Memory B cell (primary cell): ENCODE measurements at places on chromosomes 16 and 17.
A peak's percentile ranks its signal among the peaks of the same experiment; 100 is the strongest.

DNA sequence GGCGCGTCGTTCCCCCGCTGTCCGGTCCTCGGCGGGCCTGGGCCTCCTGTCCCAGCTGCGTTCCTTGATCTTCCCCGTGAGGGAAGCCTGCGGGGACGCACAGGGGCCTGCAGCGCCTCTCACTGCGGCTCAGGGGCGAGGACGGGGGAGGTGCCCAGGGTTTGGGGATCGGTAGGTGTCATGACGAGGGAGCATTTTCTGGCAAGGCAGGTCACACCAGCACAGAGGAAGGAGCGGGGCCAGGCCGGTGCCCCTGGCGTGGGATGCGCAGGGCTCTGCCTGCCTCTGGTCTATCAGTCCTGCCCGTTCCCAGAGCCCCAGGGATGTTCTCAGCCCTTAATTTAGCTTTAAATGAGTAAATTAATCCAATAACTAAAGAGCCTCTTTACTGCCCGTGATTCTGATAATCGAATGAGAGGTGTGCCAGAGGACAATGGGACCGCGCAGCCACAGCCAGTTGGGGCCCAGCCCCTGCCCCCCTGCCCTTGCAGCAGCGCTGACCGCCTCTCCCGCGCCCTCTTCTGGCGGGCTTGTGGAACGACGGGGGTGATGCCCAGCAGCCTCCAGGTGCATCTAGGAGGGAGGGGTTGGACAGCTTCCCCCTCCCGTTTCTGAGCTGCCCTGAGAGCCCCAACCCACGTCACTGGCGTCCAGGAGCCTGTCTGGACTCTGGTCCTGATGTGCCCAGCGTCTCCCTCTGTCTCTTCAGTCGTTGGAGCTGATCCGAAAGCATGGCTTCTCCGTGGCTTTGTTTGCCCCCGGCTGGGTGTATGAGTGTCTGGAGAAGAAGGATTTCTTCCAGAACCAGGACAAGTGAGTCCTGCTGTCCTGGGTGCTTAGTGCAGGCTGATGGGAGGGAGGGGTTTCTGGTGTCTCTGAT lies 7.9 kb downstream of the ENGASE start:
- H3K4me3 ChIP-seq: no peak overlapping the region
- DNase-seq: peak; percentile 53
- peaks cover 28% of the 10 kb centered on the region for H3K36me3 ChIP-seq

DNA sequence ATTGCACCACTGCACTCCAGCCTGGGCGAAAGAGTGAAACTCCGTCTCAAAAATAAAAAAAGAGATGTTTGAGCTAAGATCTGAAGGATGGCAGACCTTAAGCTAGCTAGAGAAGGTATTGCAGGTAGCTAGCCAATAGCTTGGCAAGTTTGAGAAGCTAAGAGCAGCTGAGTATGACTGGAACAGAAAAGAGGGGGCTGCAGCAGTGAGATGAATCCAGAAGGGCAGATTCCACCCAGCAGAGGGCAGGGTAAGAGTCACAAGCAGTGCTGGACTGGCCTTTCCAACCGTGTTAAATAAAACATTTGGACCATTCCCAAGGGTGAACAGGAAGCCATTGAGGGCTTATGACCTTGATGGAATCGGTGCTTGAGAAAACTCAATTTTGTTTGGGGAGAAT lies 5.7 kb upstream of the PHAF1 start:
- DNase-seq: no peak
- no peaks in the 10 kb centered on the region for H3K36me3 ChIP-seq
- no peaks in the 10 kb centered on the region for H3K27me3 ChIP-seq
- peaks cover 18% of the 10 kb centered on the region for H3K4me1 ChIP-seq
- H3K27ac ChIP-seq: peak overlapping the region; percentile 82
- H3K4me3 ChIP-seq: no peak overlapping the region

GRCh38 chr17:65182233-65182632 lies 45.1 kb downstream of the RGS9 start:
- H3K27ac ChIP-seq: peak overlapping the region; percentile 21
- H3K36me3 ChIP-seq: peaks cover 2% of the 10 kb centered on the region
- peaks cover 8% of the 10 kb centered on the region for H3K27me3 ChIP-seq

DNA sequence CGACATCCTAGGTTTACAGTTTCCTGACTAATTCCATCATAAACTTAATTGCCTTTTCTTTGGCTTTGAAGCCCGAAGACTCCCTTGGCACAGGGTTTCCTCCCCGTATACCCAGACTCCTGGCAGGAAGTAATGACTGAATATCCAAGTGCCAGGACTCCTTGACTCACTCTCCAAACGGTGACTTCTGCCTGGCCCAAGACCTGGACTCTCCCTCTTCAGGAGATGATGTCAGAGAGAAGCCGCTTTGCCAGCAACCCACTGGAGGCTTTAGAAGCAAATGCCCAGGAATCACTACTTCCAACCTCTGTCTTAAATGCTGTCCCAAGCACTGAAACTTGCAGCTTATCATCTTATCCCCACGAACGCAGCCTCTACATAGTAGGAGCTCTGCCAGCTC lies 146.5 kb downstream of the RGS9 start:
- no peaks in the 10 kb centered on the region for H3K4me1 ChIP-seq
- H3K27me3 ChIP-seq: peaks cover 12% of the 10 kb centered on the region
- H3K4me3 ChIP-seq: no peak overlapping the region
- no peaks in the 10 kb centered on the region for H3K36me3 ChIP-seq

DNA sequence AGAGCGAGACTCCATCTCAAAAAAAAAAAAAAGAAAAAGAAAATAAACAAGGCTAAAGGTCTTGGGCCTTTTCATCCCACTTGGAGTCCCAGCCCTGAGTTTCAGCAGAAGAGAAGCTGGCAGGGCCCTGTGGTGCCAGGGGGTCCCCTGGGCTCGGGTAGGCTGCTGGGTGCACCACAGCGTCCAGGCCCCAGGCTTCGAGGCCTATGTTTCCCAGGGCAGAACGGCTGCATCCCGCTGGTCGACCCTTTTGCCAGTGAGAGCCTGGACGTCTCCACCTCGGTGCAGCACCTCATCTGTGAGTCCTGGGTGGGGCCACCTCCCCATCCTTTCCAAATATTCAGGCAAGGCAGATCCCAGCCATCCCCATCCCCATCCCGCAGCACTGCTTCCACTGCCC lies 2.2 kb downstream of the TMEM235 start:
- H3K36me3 ChIP-seq: no peaks in the 10 kb centered on the region
- peaks cover 24% of the 10 kb centered on the region for H3K27me3 ChIP-seq
- H3K4me3 ChIP-seq: no peak overlapping the region
- no peak overlapping the region for H3K27ac ChIP-seq

GRCh38 chr17:39791111-39791992 lies 53.6 kb downstream of the GRB7 start:
- peaks cover 35% of the 10 kb centered on the region for H3K36me3 ChIP-seq
- no peak for DNase-seq
- H3K27me3 ChIP-seq: no peaks in the 10 kb centered on the region
- peak overlapping the region; percentile 3 for H3K4me3 ChIP-seq

GRCh38 chr17:69913616-69914015 lies 161.4 kb upstream of the KCNJ16 start:
- no peaks in the 10 kb centered on the region for H3K36me3 ChIP-seq
- H3K4me1 ChIP-seq: no peaks in the 10 kb centered on the region

DNA sequence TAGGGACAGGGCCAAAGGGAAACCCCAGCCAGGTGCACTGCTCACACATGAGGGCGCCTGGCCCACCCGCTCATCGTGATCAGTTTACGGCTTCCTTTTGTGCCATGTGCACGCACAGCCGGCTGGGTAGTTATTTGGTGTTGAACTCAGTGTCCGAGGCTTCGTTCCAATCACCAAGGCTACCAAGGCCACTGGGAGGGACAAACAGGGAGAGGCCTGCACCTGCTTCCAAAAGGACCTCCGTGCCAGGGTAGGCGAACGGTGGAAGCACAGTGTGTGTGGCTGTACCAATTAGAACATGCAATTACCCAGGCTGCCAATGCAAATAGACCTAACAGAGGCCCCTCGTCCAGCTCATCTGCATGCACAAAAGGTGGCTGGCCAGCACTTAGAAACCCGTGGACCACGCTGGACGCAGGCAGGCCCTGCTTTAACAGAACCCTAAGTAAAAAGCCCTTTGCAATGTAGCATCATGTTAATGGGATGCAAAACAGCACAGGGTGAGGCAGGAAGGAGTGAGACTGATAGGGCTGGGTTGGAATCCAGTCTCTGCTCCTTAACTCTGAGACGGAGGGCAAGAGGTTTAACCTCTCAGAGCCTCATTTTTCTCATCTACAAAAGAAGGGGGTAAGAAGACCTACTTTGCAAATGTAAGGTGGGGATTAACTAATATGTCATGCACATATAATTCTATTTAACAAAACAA lies 204.0 kb downstream of the XYLT1 start:
- H3K4me1 ChIP-seq: peaks cover 14% of the 10 kb centered on the region
- no peak overlapping the region for H3K27ac ChIP-seq
- no peak overlapping the region for H3K4me3 ChIP-seq
- H3K36me3 ChIP-seq: peaks cover 2% of the 10 kb centered on the region

GRCh38 chr17:30278032-30278431 lies 13.7 kb downstream of the BLMH start:
- peaks cover 23% of the 10 kb centered on the region for H3K36me3 ChIP-seq
- H3K4me3 ChIP-seq: no peak overlapping the region
- no peak overlapping the region for H3K27ac ChIP-seq
- DNase-seq: no peak
- no peaks in the 10 kb centered on the region for H3K27me3 ChIP-seq
- H3K4me1 ChIP-seq: no peaks in the 10 kb centered on the region

GRCh38 chr17:64240741-64241347 lies 22.2 kb downstream of the TEX2 start:
- H3K4me1 ChIP-seq: peaks cover 11% of the 10 kb centered on the region
- H3K27me3 ChIP-seq: no peaks in the 10 kb centered on the region
- no peak overlapping the region for H3K27ac ChIP-seq
- H3K4me3 ChIP-seq: no peak overlapping the region
- no peak for DNase-seq

GRCh38 chr16:76900285-76901263 lies 290.4 kb upstream of the MON1B start:
- H3K4me1 ChIP-seq: no peaks in the 10 kb centered on the region
- DNase-seq: no peak
- no peak overlapping the region for H3K27ac ChIP-seq
- H3K27me3 ChIP-seq: no peaks in the 10 kb centered on the region
- no peaks in the 10 kb centered on the region for H3K36me3 ChIP-seq

DNA sequence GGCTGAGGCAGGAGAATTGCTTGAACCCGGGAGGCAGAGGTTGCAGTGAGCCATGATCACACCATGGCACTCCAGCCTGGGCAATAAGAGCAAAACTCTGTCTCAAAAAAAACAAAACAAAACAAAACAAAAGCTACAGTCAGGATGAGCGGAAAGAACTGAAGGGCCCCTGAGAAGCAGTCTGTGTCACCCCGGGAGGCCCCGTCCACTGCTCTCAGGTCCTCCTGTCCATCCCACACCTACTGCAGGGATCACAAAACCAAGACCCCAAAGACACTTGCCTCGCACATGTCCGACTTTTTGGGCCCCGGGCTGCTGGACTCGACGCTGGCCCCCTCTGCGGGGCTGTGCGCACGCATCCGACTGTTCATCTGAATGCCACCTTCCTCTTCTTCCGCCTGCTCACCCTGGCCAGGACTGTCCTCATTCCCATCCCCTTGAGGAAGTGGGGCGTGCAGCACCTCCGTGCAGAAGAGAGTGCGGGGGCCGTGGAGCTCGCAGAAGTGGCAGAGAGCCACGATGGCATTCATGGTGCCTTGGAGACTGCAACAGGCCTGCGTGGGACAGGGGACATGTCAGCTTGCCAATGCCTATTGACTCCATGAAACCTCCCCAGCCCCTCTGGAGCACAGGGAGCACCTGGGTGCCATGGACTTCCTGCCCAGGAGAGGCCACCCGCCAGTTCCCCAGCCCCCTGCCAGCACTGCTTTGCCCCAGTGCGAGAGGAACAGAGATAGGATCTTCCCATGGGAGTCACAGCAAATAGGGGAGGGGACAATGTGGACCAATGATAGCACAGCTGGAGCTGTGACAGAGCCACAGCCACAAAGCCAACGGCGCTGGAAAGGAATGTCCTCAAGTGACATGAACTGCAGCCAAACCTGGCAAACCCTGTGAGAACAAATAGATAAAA lies 9.1 kb downstream of the FLCN start:
- H3K4me1 ChIP-seq: peaks cover 2% of the 10 kb centered on the region
- no peak overlapping the region for H3K27ac ChIP-seq
- no peak for DNase-seq
- no peak overlapping the region for H3K4me3 ChIP-seq

GRCh38 chr16:30984669-30985400 lies at the start of gene HSD3B7:
Gene HSD3B7 (plus strand): TSS chr16:30985207. CDS start chr16:30985659, 452 bp downstream.
- peaks cover 19% of the 10 kb centered on the region for H3K36me3 ChIP-seq
- peak within 1 kb of the TSS; percentile 14 for H3K4me3 ChIP-seq
- peak; percentile 90 for DNase-seq
- H3K4me1 ChIP-seq: peaks cover 8% of the 10 kb centered on the region
- H3K27me3 ChIP-seq: no peaks in the 10 kb centered on the region

DNA sequence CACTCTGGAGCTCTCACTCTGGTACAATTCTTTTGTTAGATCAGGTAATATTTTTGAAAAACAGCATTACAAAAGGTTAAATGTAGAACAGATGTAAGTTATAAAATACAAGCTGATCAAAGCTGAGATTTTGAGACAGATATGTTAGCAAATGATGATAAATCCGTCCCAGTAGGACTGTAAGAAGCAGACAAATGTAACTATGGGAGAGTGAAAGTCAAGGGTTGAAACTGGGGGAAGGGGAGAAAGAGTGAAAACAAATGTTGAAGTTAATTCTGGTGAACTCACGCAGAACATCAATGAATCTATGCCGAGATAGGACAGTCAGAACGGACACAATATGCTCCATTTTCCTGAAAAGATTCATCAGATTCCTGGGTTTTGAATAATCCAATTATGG lies 298.9 kb upstream of the IRX5 start:
- no peaks in the 10 kb centered on the region for H3K27me3 ChIP-seq
- no peak overlapping the region for H3K27ac ChIP-seq
- no peak for DNase-seq
- H3K4me3 ChIP-seq: no peak overlapping the region
